ENCODE measurements at places on chromosomes 3 and 15. TPM values are rescaled to one million over a fixed set of nuclear protein-coding genes. Genes with fewer than 3 reads are reported as not detected.

Gene GOLGA8O
- total RNA-seq = under 0.01 TPM

DNA sequence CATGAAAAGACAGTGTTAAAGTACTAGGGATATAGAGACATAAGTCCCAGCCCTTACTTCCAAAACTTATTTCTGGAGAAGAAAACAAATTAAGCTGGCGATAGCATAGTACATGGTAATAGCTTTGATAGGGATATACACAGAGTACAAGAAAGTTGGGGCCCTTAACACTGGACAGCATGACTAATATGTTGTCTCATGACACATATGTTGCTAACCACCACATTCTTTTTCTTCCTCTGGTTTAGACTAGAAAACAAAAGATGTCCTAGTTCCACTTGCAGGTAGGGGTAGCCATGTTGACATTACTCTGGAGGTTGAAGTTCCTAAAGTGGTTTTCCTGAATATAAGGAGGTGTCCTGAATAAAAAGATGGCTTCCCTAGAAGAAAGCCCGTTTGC, 75.3 kb downstream of the RFX7 start:
- no peak for DNase-seq

DNA sequence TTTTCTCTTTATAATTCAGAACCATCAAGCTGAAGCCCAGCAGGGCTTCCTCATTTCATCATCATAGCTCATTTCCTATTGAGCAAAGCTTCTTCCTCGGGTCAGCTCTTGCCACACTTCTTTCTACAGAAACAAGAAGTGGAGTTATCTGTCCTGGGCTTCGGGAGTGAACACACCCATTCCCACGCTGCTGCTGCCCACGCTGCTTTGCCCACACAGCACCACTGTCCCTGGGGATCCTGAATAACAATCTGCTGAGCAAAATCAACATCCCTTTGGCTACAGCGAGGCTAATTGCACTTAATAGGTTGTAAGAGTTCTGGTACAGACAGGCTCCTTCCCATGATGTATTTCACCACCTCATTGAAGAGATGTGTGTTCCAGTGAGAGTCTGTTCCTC, 23.7 kb downstream of the CEP19 start:
- no peak for DNase-seq

GRCh38 chr15:87764461-87765240, 491.9 kb downstream of the NTRK3 start:
- DNase-seq = no peak

Gene SLC28A2
- not detected for total RNA-seq

DNA sequence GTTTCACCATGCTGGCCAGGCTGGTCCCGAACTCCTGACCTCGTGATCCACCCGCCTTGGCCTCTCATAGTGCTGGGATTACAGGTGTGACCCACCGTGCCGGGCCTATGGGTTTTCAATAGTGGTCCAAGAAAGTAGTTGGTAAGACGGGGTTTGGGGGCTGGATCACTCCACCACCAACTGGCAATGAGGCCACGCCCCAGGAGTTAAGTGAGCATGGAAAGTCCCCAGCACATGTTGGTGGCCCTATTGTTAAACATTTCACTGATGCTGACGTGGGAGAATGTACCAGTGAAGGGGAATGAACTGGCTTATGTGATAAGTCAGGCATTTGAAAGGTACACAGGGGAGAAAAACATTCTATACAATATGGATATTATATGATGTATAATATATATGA, 80.4 kb downstream of the CHRD start:
- no peak for DNase-seq

Gene TRIM42
- total RNA-seq = not detected

Gene SMCO1
- not detected for total RNA-seq

Gene GOLGA8J
- not detected for total RNA-seq

- DNase-seq = no peak
Measured at GRCh38 chr3:161230621-161231171, 9.6 kb downstream of the NMD3 start.

Gene CD86
- 1.2 TPM for total RNA-seq

Gene B3GALNT1
- 152 TPM for total RNA-seq

DNA sequence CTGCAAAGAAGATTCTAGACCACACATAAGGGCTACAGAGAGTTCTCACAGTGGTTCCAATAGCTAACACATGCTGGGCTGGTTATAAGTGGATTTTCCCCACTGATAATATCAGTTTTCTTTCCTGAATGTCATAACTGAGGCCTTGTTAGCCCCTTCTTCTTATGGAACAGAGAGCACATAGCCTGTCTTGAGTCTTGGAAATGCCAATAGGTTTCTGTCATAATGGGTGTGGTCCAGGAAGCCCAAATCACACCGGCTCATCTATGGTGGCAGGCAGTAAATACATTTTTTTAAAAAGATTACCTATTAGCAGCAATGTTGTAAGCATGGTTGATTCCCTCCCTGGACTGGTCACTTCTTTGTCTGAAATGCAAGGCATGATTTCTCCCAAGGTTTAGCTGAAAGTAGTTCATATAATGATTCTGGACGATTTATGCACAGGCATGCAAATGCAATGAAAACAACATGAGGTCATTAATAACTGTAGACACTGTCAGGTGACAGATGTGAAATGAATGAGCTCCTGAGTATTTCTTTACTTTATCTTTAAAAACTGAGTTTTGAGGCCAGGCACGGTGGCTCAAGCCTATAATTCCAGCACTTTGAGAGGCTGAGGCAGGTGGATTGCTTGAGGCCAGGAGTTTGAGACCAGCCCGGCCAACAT, 67.2 kb upstream of the ATP2C1 start:
- DNase-seq = no peak

- DNase-seq = no peak
Measured at GRCh38 chr3:81516042-81516441, 245.4 kb downstream of the GBE1 start.

Gene GOLGA8G
- total RNA-seq = not detected

All from frontal cortex (tissue), 4 donors.